ENCODE measurements at places on chromosomes 16 and 17.
A peak's percentile ranks its signal among the peaks of the same experiment; 100 is the strongest.

- DNase-seq = peak; percentile 74
Observed at GRCh38 chr16:1333149-1333812, at the start of gene BAIAP3. Gene BAIAP3 (plus strand): TSS chr16:1333645. CDS start chr16:1338550, 4,905 bp downstream.

DNA sequence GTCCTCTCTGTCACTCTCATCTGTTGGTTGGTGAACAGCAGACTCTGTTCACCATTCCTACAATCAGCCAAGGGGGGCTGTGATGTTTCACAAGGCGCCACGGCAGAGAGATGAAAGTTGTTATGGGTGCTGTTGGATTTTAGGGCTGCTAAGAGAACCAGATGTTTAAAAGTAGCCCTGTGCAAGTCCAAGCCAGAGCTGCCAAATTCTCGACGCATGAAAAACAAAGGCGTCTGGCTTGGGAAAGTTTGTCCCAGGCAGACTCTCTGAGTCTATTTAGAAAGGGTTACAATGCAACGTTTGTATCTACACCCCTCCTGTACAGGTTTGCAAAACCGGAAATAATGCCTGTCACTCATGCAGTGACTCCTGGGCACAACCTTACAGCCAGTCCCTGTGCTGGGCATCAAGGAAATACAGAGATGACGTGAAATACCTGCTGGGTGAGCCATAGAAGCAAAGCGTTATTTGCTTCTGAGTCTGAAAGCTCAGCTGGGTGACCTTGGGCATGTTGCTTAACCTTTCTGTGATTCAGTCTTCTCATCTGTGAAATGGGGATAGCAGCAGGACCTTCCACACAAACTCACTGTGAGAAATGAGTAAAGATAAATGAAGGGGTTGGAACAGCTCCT lies 74.8 kb downstream of the XYLT1 start:
- DNase-seq = no peak

DNA sequence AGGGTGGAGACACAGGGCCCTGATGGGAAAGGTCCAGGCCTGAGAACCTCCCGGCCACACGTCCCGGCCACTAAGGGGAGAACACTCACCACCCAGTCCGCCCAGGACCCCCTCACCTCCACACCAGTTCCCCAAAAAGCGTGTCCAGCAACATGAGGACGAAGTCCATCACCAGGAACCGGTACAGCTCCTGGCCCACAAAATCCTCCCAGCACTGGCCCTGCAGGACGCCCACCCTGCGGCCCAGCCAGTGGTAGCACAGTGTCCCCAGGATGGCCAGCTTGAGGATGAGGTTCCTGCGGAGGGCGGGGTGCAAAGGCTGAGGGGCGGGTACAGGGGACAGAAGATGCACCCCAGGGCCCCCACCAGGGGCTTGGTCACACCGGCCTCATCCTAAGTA lies 8.0 kb downstream of the TMC6 start:
- no peak for DNase-seq

DNA sequence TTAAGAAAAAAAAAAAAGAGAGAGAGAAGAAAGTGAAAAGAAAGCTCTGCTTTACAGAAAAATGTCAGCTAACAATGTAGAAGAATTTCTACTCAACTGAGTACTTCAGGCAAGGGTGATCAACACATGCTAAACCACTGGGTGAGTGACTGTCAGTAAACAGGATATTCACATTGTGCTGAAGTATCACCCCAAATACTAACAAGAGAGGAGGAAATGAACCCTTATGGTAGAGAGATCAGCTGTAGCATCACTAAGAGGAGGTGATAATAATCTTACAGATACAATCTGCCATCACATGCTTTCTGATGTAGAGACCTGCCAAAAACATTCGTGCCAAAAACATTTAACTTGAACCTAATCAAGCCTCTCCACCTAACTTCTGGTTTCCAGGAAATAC lies 30.7 kb upstream of the ICAM2 start:
- DNase-seq = no peak

GRCh38 chr17:55663400-55663799 lies 59.3 kb downstream of the TMEM100 start:
- DNase-seq = no peak

- DNase-seq = peak; percentile 24
Observed at GRCh38 chr16:17370223-17370707, 100.5 kb downstream of the XYLT1 start.

- no peak for DNase-seq
Observed at GRCh38 chr16:11354407-11354732, 9.1 kb downstream of the RMI2 start.

- DNase-seq = no peak
Observed at GRCh38 chr17:56781906-56782305, 51.8 kb downstream of the C17orf67 start.

DNA sequence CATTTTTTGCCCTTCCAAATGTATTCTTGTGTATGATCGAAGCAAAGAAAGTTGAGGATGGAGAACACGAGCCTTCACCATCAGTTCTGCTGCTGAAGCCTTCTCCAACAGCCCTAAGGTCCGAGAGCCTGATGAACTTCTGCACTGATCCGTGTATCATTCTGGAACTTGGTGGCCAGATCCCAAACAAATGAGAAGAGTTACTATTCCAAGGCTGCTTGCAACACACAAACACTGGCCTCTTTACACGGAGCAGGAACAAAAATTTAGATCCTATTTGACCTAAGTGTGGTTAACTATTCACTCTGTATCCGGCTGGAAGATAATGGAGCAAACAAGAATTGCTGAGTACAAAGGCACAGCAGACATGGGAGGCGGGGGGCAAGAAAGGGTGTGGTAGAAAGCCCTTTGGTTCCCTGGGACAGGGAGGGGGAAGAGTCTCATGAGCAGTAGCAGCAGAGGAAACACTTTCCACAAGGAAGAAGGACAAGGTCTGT lies 282.9 kb downstream of the SOX9 start:
- no peak for DNase-seq

DNA sequence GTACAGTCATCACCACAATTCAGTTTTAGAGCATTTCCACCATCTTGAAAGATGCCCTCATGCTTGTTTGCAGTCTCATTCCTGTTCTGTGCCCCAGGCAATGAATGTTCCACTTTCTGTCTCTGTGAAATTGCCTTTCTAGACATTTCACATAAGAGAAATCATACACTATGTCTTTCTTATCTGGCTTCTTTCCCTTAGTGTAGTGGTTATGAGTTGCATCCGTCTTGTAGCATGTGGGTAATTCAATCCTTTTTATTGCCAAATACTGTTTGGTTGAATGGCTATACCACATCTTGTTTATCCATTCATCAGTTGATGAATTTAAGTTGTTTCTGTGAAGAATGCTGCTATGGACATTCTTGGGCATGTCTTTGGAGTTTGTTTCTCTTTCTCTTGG lies 132.5 kb upstream of the PLCG2 start:
- peak; percentile 92 for DNase-seq

DNA sequence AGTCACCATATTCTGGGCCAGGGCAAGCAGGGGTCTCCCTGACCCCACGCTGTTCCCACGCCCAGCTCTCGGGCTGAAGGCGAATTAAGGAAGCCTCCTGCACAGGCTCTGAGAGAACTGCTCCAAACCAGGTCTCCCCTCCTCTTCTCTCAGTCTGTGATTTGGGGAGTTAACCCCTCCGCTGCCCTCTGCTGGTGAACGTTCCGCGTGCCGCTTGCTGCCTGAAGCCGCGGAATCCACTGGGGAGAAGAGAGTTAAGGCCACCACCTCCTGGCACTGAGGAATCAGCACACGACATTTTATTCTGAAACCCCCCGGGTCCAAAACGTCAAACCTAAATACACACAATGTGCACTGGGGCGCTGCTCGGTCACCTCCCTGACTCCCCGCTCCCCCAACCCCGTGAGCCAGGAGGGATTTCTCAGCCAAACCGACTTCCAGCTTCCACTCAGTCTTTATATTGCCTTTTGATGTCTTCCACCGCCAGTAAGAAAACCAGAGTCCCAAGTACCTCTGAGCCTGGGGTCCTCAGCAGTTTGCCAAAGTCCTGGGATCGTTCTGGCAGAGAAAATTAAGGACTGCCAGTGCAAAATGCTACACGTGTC lies 54.4 kb upstream of the RCVRN start:
- DNase-seq = peak; percentile 55

DNA sequence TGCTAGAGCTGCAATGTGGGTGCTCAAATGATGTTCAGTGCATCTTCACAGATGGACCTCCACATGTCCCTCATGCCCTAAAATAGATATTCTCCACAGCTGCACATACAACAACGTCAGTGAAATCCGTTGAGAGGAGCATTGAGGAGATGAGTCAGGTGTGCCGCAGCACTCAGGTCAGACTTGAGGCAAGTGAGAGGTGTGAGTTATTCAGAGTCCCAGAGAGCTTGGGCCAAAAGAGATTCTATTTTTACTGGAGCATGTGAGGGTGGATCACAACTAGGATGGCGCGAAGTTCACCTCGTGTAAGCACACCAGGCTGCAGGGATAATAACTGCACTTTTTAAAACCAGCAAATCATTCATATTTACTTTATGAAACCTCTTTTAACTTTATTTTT lies 645.3 kb downstream of the MAF start:
- DNase-seq = no peak

DNA sequence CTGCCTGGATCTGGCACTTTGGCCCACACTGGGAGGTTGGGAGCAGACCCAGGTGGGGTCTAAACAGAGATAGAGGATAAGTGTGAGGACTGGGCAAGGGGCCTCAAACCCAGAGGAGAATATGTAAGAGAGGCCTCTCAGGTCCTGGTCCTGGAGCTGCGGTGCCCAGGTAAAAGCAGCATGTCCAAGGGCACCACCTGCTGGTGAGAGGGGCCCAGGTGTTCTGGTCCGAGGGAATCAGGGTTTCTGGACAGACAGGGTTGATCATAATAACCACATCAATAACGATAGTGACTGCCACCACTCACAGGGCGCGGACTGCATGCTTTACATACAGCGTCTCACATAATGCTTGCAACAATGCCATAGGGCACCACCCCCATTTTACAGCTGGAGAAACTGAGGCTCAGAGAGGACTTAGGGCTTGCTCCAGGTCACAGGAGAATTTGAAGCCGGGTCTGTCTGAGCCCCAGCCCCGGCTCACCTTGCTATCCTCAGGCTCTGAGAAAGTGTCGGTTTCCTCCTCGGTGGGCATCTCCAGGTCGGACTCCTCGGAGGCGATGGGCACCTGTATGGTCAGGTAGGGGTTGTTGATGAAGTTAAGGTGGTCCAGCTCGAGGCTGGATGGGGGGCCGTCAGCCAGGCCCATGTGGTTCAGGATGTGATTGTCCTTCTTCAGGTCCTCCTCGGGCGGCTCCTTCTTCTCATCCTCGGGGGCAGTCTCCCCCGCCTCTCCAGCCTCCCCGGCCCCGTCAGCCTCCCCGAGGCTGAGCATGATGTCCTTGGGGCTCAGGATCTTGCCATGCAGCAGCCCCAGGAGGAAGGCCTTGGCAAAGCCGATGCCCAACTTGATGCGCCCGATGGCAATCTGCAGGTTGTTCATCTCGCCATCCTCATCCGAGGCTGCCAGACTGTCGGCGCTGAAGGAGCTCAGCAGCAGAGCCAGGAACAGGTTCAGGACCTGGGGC lies 19.1 kb upstream of the CD79B start:
- no peak for DNase-seq

DNA sequence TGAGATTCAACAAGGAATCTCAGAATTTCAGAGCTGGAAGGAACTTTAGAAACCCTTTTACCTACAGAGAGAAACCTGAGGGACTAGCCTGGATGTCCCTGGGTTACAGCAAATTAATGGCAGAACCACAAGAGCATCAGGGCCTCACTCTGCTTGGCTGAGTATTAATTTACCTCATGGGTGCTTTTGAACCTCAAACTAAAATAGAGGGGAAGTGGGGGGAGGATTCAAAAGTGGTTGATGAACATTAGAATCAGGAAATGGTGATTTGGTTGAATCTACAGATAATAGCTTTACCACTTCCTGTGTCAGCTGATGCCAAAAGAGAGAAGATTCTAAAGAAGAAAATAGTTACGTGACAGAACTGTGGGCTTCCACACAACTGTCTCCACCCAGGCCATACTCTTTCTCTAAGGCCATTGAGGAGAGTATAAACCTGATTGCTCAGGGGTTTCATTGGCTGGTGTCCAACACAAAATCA lies 11.3 kb upstream of the SKAP1 start:
- DNase-seq = no peak

GRCh38 chr17:82021900-82022309 lies 773 bp downstream of the CENPX start:
- no peak for DNase-seq

- DNase-seq = no peak
Observed at GRCh38 chr17:73315471-73315870, 3.7 kb upstream of the CDC42EP4 start.

- DNase-seq = peak; percentile 70
Observed at GRCh38 chr17:5355421-5356129, 63.9 kb downstream of the NUP88 start.

- DNase-seq = no peak
Observed at GRCh38 chr17:30366536-30366935, 12.2 kb upstream of the CPD start.

DNA sequence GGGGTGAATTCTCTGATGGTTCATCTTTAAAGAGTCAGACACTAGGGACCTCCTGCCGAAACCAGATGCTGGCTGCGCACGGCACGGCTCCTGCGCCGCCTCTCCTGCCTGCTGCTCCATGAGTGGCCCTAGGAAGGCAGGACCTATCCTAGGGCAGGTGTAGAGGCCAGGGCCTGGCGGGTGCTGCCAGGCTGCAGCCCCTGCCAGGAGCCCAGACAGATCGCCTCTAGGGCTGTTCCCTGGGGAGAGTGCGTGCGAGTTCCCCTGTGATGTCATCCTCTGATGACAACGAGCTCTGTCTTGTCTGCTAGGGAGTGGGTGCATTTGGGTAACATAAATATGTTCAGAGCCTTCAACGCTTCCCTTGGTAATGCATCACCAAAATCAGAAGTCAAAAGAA lies 23.9 kb downstream of the SLC38A10 start:
- no peak for DNase-seq

- DNase-seq = no peak
Observed at GRCh38 chr17:20823905-20824304, 218.9 kb downstream of the USP22 start.

DNA sequence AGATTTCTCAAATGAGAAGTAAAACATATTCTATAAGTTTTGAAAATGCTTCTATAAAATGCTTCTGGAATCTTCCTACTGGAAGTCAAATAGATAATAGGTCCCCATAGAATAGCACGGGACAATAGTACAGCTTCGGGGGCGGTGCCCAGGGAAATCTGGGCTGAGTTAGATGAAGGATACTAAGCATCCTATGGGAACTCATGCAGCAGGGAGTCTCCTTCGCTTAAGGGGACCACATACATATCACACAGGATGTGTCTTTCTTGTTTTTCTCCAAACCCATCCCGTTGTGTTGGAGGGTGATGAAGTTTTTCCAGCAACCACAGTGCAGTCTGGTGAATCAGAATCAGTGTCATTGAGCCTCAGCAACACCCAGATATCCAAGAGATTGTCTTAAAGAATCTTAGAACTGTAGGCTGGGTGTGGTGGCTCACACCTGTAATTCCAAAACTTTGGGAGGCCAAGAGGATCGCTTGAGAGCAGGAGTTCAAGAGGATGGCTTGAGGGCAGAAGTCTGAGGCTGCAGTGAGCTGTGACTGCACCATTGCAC lies 84.2 kb downstream of the PITPNC1 start:
- no peak for DNase-seq

- DNase-seq = peak; percentile 6
Observed at GRCh38 chr16:79776243-79776847, 175.8 kb upstream of the MAF start.

GRCh38 chr16:57000271-57001025 lies 11.1 kb downstream of the NLRC5 start:
- DNase-seq = peak; percentile 58

Data from adipocyte (in vitro differentiated cells).